ENCODE measurements at places on chromosomes 4 and X. TPM values are rescaled to one million over a fixed set of nuclear protein-coding genes. Genes with fewer than 3 reads are reported as not detected.

Gene BEX5
- total RNA-seq = not detected

Gene GPM6B
- not detected for total RNA-seq

Gene APLN
- total RNA-seq = under 0.01 TPM

Gene WDR19
- total RNA-seq = 20.8 TPM

Gene TMEM31
- not detected for total RNA-seq

Gene MSX1
- total RNA-seq = 3.3 TPM

Gene PAGE1
- not detected for total RNA-seq

Gene SATL1
- total RNA-seq = not detected

Measured in placental pericyte (primary cell).